ENCODE measurements at places on chromosomes 4 and X. TPM values are rescaled to one million over a fixed set of nuclear protein-coding genes. Genes with fewer than 3 reads are reported as not detected.

GRCh38 chr4:18859468-18859867, 837.9 kb upstream of the LCORL start:
- no peak for DNase-seq

- DNase-seq = no peak
Observed at GRCh38 chr4:10109995-10110670, 6.5 kb downstream of the WDR1 start.

- DNase-seq = no peak
Observed at GRCh38 chrX:50635162-50635561, 164.5 kb upstream of the DGKK start.

GRCh38 chr4:8920289-8920965, 48.8 kb upstream of the HMX1 start:
- peak; percentile 6 for DNase-seq

- no peak for DNase-seq
Observed at GRCh38 chr4:147741190-147741788, 9.4 kb downstream of the ARHGAP10 start.

GRCh38 chr4:2643555-2643954, 107.1 kb downstream of the FAM193A start:
- DNase-seq = no peak

DNA sequence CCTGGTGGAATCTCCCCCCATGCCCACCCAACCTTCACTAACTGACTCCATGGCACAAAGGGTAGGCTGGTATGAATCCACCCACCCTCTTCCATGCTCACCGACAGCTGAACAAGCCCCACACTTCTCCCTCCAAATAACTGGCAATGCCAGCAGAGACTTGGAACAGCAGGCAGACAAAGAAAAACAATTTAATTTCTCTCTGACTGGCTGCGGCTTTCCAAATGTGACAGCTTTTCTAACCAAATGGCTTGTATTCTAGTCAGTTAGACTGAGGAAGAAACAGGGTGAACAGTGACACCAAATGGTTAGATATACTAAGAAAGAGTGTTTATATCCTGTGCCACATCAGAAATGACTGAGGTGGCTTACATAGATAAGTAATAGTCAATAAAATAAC, 199.3 kb upstream of the ADAMTS3 start:
- DNase-seq = no peak

- no peak for DNase-seq
Observed at GRCh38 chr4:8396762-8397406, 43.6 kb downstream of the ACOX3 start.

GRCh38 chr4:3040452-3041191, 33.7 kb downstream of the HTT-AS start:
- DNase-seq = no peak

DNA sequence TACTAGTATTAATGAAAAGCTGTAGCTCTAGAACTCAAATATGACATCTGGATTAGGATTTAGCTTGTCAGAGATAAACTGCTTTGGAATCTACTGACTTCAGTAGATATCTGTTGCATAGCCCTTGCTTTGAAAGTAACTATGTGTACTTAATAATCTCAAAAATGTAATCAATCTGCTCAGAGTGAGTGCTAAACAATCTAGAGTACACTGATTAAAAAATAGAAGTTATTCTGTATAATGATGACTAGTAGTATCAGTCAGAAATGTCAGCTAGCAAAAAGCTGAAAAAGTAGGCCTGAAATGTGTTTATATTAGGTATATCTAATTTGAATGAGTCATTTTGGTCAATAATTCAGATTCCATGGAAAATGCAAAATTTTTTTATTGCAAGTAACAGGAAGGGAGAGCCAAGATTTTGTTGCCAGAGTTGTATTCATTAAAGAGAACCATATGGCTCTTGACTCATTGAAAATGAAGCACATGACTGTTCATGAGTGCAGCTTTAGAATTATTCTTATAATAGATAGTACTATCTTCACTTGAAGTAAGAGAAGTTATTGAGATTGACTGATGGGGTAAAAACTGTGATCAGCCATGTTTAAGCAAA, 20.0 kb downstream of the CLCN3 start:
- no peak for DNase-seq

- DNase-seq = no peak
Observed at GRCh38 chr4:548976-549375, 27.1 kb downstream of the TMEM271 start.

DNA sequence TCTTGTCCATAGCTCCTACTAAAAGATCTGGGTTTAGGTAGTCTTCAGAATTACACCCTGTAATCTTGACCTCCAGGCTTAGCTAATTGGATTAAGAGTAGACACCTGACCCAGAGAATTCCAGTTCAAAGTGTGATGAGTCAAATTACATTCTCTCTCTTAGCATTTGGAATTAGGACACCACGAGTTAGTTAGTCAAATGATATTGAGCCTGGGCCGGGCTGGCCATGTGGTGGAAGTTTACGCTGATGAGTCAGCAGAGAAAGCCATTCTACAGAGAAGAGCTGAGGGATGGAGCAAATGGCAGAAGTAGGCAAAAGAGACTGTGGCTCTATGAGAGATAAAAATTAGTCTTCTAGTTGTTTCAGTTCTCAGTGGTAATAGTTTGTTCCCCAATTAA, 31.1 kb downstream of the CEP44 start:
- no peak for DNase-seq

GRCh38 chr4:170015285-170015684, 10.9 kb downstream of the MFAP3L start:
- no peak for DNase-seq

GRCh38 chr4:140688711-140689598, 67.2 kb downstream of the TBC1D9 start:
- DNase-seq = no peak

GRCh38 chrX:108270739-108271396, 167.4 kb downstream of the COL4A6 start:
- DNase-seq = no peak

MRFAP1L1 gene
- 33.6 TPM for total RNA-seq

XK gene
- total RNA-seq = 27.8 TPM

XG gene
- total RNA-seq = 0.50 TPM

UGT2B15 gene
- 69.8 TPM for total RNA-seq

FGF13 gene
- 1.6 TPM for total RNA-seq

STAP1 gene
- total RNA-seq = 0.37 TPM

CITED1 gene
- not detected for total RNA-seq

ATP11C gene
- total RNA-seq = 9.1 TPM

ARHGAP4 gene
- 30.0 TPM for total RNA-seq

Data from colonic mucosa (tissue), 4 donors.